A172 (cell line): ENCODE measurements at places on chromosomes 3 and 15.

DNA sequence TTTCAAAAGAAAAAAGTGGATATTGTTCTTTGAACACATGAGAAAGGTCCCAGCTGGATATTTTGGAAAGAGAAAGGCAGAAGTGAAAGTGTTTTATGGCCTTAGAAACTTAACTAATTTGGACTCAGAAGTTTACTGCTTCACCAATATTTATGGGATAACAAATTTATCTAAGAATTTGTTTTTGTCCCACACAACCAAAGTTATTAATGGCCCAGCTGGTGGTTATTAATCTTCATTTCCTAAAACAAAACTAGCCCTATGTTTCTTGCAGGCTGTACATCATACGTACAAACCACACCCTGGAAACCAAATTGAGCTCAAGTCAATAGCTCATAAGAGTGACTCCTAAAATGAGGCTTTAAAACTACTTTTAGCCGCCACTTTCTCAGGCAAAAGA, 372.9 kb upstream of the LMCD1 start:
- no peak for DNase-seq

DNA sequence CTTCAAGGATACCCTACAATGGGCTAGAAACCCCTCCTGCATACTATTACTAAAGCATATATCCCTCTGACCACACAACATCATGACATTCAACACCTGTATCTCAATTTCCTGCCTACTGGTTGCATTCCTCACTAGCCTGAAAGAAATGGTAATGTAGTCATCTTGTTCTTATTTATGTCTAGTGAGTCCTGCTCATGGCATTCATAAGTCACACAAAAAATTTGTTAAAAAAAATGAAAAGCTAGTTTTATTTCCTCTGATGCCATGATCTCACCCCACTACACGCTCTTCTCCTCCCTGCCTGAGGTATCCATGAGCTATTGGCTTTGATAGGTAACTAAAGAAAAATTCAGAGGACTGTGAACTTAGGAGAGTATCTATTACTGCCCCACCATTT, 284.5 kb downstream of the ZNF385D start:
- DNase-seq, result no peak

GRCh38 chr3:132164469-132165092, 129.8 kb upstream of the CPNE4 start:
- DNase-seq, result no peak

DNA sequence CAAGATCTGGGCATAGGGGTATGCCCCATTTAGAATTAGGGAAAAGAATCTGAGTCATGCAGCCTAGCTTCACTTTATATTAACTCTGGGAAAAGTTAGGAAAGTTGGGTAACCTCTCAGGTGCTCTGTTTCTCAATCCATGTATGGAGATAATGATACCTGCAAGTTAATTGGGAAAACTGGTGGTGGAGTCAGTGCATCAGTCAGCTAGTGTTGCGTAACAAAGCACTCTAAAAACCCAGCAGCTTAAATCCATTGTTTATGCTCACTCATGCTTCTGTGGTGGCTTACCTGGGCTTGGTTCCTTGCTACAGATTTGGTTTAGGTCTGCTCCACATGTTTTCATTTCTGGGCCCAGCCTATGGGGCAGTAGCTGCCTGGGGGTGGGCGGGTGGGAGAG, 91.0 kb downstream of the SMAD3 start:
- DNase-seq, result no peak

GRCh38 chr3:68336042-68336441, 596.3 kb downstream of the TAFA4 start:
- DNase-seq, result no peak

- no peak for DNase-seq
Measured at GRCh38 chr3:158977497-158977896, 175.6 kb downstream of the MFSD1 start.
